ENCODE measurements at places on chromosomes 2 and 18.

DNA sequence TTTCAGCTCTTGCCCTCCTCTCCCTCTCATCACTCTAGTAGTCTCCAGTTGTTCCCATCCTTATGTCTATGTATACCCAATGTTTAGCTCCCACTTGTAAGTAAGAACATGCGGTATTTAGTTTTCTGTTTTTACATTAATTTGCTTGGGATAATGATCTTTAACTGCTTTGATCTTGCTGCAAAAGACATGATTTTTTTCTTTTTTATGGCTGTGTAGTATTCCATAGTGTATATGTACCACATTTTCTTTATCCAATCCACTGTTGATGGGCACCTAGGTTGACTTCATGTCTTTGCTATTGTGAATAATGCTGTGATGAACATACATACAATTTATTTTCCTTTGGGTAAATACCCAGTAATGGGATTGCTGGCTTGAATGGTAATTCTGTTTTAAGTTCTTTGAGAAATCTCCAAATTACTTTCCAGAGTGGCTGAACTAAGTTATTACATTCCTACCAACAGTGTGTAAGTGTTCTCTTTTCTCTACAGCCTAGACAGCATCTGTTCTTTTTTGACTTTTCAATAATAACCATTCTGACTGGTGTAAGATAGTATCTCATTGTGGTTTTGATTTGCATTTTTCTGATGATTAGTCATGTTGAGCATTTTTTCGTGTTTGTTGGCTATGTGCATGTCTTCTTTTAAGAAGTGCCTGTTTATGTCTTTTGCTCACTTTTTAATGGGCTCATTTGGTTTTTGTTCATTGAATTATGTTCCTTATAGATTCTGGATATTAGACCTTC is 179.6 kb upstream of the SLC39A10 start:
- DNase-seq, result no peak

DNA sequence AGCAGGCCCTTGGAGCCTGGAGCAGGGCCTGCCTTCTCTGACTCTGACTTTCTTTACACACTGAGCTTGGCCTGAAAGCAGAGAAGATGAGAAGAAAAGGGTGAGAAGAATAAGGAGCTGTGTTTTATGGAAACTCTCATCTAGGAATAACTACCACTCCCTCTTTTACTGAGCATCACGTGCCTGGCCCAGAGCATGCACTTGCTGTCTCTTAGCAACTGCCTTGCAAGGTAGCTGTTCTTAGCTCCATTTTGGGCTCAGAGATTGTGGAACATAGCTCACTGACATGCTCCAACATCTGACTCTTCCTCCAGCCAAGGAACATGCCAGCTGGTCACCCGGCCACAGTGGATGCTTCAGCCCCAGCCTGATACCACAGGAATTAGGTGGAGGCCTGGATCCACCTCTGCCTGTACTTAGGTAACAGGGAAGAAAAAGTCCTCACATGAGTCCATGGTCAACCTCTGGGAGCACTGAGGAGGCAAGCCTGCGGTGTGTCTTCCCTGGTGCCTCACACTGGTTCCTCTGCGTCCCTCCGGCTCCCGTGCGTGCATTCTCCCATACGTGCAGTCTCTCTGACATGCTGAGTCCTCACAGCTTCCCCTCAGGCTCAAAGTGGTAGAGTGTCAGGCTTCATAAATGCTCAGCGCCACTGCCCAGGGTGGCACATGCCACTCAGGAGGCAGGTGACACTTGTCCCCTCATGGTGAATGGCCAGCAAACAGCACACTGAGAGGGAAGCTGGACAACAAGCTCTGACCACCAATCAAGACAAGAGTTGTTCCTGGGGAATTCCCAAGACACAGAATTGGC is 35.7 kb downstream of the AMER3 start:
- DNase-seq, result no peak

DNA sequence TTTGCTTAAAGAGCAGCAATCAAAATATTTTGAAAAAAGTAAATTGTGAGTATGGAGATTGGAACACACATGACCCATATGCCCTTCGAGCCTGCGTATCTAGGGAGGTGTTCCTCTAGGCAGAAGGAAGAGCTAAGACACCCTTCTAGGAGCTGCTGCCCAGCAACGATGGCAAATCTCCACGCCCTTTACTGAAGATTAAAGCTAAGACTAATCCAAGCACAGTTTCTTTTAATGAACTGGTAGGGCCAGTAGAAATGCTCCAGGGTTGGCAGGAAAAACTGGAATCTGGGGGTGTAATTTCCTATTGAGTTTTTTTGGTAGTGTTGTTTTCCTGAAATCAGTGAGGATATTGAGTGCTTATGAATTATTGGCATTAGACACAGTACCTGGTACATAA is 712 bp upstream of the SERPINB13 start:
- no peak for DNase-seq

- no peak for DNase-seq
Measured at GRCh38 chr18:62574776-62575175, 52.0 kb downstream of the ZCCHC2 start.

DNA sequence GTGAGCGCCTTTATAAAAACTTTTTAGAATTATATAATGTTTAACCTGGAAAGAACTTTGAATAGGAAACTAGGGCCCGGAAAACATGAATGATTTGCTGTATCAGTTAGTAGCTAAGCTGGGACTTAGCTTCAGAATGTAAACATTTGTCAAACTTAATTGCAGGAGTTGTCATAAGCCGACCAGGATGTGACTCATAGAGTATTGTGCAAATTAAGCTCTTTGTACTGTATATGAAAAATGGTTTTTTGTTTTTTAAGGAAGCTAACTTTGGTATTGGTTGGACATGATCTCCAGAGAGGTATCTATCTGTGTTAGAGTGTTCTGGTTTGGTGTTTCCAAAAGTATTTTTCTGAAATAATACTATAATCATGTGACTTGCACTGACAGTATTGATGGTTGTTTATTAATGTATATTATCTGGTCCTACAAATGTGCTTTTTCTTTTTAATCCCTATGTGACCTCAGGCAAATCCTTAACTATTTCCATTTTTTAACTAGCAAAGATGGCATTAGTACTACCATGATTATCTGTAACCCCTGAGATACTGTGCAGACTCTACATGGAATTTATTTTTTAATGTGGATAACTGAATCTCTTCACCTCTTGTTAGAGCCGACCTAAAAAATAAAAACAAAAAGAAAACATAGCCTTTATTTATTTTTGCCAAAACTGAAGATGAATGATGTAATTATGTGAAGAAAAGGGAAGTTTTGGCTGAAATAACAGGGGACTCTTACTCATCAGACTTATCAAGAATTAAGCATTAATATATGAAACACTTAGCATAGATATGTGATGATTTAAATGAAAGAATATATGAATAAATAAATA is 11.7 kb downstream of the YIPF4 start:
- DNase-seq, result no peak

- no peak for DNase-seq
Measured at GRCh38 chr2:41784496-41784895, 263.3 kb upstream of the PKDCC start.

GRCh38 chr2:152447897-152448296 is 112.9 kb downstream of the FMNL2 start:
- no peak for DNase-seq

DNA sequence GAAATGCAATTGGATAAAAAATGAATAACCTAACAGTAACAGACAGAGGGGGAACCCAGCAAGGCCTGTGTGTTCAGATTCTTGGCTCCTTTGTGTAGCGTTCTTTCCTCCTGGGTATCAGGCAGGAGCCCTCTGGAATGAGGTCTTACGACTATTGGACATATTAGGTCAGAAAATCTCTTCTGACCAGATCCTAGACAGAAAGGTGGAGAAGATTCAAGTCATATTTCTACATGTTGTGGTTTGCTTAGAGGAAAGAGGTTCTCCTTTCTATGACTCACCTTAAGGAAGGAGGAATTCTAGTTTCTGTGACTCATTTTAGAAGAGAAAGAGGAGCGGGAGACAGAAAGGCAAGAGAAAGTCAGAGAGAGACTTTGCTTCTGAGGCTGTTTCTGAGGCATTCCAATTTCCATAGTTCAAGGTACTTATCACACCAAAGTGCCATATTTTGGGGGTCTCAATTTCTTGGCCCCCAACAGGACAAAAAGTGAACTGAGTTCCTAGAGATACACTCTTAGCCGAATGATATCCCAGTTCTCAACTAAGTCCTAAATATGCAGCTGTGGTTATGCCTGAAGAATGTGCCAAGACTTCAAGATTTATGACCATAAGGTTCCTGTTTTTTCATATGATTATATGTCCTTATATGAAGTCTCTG is 618.6 kb downstream of the ZEB2 start:
- no peak for DNase-seq

- DNase-seq, result no peak
Measured at GRCh38 chr18:62665188-62665587, 50.2 kb upstream of the PHLPP1 start.

DNA sequence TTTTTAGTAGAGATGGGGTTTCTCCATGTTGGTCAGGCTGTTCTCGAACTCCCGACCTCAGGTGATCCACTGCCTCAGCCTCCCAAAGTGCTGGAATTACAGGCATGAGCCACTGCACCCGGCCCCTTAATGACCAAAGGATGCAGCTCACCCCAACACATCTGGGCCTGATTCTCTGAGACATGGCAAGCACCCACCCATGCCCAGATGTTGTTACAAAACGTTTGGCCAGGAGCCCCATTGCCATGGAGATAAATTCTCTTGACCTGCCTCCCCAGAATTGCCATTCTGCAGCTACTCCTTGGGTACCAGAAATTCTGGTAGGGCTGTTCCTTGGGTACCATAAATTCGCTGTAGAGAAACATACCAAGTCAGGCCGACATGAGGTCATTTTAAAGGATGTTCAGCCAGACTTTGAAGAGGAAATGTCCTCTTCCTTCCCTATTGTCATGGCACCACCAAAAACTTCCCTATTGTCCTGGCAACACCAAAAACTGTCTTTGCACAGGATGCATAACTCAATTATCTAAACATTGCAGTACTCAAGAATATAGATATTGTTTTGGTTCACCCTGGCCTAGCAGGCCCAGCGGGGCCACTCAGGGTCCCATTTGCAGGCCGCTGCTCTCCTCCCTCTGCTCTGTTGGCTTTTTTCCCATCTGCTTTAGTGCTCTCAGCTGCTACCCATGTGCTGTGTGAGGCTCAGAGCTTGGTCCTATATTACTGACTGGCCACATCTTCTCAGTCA is 160.9 kb upstream of the TTC39C start:
- DNase-seq, result no peak

DNA sequence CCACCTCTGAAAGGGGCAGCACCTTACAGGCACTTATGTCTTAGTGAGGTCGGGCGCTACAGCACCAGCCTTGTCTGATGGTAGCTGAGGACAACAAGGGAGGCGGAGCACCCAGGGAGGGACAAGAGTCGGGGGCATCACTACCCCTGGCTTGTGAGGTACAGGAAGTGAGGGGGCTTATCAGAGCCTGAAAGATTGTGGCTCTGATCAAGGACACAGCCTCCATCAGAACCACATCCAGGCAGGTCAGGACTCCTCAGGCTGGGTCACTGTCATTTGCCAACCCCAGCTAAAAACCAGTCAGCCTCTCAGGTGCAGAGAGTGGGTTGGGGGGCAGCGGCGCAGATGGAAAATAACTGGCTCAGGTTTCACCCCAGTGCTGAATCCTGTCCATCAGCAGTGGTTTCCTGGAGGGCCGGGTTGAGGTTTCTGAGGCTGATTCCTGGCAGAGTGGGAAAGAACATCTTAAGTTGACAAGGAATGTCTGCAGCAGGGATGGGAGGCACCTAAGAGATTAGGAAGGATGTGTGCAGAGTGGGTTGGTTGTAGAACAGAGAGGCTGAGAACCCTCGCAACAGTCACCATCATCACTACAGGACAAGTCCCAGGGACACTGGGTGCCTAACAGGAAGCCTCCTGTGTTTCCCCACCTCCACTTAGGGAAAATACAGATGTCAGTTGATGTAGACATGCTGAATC is 45.3 kb downstream of the FBLN7 start:
- no peak for DNase-seq

- DNase-seq, result no peak
Measured at GRCh38 chr2:238901461-238902057, 53.7 kb downstream of the TWIST2 start.

GRCh38 chr18:12029786-12030584 is 48.7 kb downstream of the IMPA2 start:
- no peak for DNase-seq

GRCh38 chr18:26791676-26792075 is 73.8 kb downstream of the AQP4 start:
- no peak for DNase-seq

GRCh38 chr2:74119339-74119738 is 28.4 kb downstream of the BOLA3 start:
- no peak for DNase-seq

GRCh38 chr2:134482131-134482723 is 228.4 kb downstream of the MGAT5 start:
- no peak for DNase-seq

DNA sequence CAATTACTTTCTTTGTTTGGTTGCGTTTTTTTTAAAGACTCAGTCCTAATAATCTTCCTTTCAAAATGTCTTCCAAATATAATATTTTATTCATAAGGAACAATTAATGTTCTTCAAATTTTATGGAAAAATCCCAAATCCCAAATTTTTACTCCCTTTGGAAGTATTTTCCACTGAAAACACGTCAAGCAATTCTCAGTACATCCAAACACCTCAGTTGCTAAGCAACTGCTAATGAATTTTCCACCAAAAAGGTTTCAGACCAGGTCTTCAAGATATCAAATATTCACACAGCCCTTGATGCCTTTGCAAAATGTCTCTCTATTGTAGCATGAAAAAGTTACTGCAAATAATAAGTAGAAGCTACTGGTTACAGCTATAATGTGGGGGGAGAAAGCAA is 140.1 kb downstream of the DSEL start:
- no peak for DNase-seq

DNA sequence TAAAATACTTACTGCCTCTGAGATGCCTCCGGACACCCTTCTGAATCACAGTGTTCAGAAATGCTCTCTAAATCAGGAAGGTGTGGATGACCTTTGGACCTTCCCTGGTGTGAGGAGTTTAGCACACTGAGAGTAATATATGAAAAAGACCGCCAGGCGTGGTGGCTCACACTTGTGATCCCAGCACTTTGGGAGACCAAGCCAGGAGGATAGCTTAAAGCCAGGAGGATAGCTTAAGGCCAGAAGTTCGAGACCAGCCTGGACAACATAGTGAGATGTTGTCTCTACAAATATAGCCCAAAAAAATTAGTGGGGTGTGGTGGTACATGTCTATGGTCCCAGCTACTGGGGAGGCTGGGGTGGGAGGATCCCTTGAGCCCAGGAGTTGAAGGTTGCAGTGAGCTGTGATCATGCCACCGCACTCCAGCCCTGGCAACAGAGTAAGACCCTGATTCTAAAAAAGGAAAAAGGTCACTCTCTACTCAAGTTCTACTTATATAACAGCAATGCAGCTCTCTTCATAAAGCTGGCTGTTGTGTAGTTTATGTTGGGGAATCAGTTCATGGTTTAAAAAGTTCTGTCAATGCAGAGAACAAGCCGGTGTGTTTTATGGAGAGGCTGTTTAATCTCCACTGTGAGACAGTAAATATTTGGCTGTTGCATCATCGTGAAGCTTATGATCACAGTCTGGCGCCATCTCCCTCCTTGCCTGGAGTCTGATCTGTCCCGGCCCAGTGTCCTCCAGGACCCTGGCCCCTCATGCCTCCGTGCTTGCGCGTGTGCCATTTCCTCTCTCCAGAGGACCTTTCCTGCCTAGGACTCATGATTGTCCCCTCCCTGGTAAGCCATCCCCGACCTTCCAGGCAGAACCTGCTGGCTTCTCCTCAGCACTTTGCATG is 184.5 kb downstream of the FAM210A start:
- no peak for DNase-seq

GRCh38 chr2:88331239-88331638 is 121.3 kb downstream of the FOXI3 start:
- no peak for DNase-seq

GRCh38 chr2:217999595-217999959 is 3.2 kb downstream of the TNS1 start:
- no peak for DNase-seq
